ENCODE measurements at places on chromosomes 3 and 15.

GRCh38 chr3:123499322-123499721 is 50.4 kb upstream of the ADCY5 start:
- DNase-seq = no peak

GRCh38 chr15:40343512-40343911 is 2.8 kb upstream of the CCDC9B start:
- DNase-seq = no peak

- no peak for DNase-seq
Observed at GRCh38 chr3:17259685-17260084, 374.9 kb downstream of the PLCL2 start.

- no peak for DNase-seq
Observed at GRCh38 chr15:59042041-59042440, 54.6 kb downstream of the RNF111 start.

DNA sequence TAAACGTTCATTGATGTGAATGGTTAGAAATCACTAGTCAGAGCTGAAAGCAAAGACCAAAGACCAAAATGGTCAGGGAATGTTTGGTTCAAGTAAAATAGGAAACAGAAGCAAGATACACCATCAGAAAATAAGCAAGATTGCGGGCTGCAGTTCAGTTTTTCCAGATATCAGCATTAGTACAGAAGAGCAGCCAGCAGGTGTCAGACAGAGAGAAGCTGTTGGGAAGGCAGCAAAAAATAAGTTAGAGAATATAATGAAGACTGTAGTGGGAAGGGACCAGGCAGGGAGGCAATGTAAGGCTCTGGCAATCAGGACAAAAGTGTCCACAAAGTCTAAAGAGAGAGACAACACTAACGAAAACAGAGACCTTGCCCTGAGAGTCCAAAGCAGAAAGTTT is 639.4 kb upstream of the NAALADL2 start:
- no peak for DNase-seq

GRCh38 chr3:55516392-55517030 is 29.4 kb upstream of the WNT5A start:
- no peak for DNase-seq

DNA sequence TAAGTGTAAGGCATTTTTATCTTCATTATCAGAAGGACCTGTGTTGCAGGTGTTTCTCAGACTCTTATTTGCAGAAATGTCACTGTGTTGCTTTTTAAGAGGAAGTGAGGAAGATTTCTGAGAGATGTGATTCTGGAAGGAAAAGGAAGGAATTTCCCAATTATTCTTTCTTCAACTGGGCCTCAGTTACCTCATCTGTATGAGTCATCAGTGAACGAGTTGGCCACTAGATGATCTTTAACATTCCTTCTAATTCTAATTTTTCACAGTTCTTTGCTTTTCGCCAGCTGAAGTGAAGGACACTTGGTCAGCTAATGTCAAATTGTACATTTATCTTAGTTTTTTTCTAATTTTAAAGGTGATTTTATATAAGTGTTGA is 28.9 kb downstream of the CLEC3B start:
- DNase-seq = no peak

GRCh38 chr15:72034859-72035650 is 82.9 kb downstream of the MYO9A start:
- DNase-seq = no peak

DNA sequence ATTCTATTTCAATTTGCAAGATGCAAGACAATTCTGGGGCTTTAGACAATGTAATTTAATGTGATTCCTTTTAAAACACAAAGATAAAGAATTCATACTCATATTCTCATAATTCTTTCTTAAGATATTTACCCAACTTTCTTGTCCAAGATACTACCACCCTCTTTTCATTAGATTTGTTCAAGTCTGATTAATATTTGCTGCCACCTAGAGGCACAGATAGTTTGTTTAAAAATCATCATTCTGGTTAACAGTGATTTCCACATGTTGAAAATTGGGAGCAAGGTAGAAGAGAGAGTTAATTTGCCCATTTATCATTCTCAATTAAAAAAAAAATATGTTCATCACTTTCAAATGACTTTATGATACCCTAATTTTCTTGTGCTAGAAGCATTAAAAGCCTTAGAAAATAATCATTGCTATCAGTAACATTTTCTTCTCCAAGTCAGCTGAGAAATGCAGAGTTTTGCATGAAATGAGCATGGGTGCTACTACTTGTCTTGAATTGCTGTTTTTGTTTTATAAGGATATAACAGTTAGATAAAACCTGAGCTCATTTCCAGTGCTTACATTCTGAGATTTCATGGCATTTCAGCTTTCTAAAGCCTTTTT is 11.6 kb downstream of the TAMM41 start:
- no peak for DNase-seq

DNA sequence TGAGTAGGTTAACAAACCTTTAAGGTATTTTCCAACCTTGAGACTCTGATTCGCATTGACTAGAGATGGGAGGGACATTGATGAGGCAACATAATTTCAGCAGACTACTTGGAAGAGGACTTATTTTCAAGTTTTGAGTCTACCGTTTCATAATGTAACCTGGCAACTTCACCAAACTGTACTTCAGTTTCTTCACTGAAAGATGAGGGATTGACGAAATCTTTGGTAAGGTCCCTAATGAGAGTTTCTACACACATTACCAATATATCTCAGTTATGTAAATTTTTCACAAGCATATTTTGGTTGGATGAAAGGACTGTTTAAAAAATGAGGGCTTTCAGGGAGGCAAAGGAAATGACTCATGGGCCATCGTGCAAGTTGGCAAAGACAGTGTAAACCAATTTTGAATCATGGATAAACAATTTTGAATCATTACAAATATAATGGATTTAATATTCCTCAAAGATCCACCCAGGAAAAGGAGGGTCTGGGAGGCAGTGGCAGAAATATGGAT is 28.7 kb upstream of the SEMA6D start:
- DNase-seq = no peak

GRCh38 chr3:114809668-114810413 is 337.2 kb downstream of the ZBTB20 start:
- no peak for DNase-seq

- DNase-seq = no peak
Observed at GRCh38 chr3:139906418-139906817, 28.6 kb upstream of the CLSTN2 start.

DNA sequence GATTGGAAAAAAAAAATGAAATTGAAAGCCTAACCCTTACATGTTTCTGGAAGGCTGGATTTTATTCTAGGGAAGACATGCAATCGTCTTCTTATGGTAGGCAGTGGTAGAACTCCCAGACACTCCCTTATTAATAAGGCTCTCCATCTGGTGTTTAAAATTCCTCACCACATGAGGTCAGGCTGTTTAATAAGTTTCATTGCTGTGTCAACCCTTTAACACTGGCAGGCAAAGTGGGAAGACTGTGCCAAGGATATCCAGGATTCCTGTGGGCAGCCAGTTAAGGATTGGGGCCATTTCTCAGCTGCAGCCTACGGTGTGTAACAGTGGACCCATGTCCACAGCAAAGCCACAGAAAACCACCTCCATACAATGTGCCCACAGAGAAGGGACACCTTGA is 225.5 kb upstream of the CHRM5 start:
- no peak for DNase-seq

DNA sequence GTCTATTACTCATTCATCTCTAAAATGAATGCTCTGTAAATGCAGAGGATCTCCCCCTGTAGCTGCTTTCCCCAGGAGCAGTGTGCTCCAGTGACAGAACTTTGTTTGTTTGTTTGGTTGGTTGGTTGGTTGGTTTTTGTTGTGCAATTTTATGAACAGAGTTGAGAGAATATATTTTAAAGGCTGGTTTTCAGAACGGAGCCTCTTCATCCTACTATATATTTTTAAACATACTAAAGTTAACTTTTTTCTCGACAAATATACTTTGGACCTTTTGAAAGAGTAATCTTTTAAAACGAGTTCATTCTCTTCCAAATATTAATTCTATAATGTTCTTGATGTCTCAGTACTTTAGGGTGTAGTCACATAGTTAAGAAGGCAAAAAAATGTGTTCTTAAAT is 20.2 kb downstream of the RYR3 start:
- no peak for DNase-seq

- DNase-seq = no peak
Observed at GRCh38 chr15:25905140-25905539, 42.0 kb upstream of the ATP10A start.

GRCh38 chr3:175749981-175750380 is 890.8 kb downstream of the NAALADL2 start:
- DNase-seq = no peak

DNA sequence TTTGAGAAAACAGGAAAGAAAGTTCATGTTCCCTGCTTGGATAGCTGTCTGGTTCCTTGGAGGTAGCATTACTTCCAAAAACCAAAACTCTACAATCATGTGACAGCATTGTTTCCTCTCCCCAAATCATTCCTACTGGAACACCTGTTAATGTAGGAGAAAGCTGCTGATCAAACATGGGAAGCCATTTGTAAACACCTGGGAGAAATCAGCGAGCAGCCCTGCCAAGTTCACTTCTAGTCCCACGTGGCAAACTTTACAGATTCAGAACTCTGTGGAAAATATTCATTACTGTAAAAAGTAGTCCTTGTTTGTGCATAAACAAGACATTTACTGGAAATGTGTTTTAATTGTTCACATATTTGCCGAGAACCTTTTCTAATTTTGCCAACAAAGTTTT is 275.5 kb upstream of the AZI2 start:
- DNase-seq = no peak

DNA sequence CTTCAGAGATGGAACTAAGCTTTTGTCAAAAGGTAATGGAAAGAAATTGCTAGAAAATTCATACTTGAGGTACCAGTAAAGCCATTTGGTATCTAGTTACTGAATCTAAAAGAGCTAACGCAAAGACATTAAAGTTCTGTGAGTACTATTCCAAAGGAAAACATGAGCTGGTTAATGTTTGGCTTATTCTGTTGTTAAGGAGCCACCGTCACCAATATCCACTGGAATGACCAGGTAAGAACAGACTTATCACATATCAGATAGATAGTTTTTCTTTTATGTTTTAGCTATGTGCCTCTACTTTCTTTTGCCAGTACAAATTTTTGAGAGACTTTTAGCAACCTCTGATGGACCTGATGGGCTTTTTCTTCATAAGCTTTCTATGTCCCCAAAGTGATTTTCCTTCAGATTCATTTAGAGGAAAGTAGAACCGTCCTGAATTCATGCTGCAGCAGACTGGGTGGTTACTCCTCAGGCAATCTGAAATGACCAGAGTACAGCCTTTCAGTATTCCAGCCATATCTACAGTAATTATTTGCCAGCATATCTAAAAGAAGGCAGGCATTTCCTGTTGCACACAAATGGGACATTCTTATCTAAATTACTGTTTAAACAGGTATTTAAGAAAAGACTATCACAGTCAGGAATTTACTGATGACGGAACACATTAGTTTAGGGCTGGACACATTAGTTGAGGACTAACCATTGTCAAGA is 274.1 kb downstream of the MECOM start:
- no peak for DNase-seq

- DNase-seq = no peak
Observed at GRCh38 chr3:90032980-90033641, 925.7 kb downstream of the EPHA3 start.

DNA sequence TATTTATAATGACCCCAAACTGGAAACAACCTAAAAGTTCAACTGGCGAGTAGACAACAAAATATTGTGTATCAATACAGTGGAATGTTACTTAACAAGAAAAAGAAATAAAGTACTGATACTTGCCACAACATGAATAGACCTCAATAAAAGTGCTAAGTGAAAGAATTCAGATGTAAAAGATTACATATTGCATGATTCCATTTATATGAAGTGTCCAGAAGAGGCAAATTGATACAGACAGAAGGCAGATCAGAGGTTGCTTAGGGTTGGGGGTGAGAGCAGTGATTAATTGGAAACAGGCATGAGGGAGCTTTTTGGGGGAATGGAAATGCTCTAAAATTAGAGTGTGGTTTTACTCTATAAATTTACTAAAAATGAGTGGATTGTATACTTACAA is 183.3 kb downstream of the SATB1 start:
- no peak for DNase-seq

GRCh38 chr15:47506329-47507100 is 210.8 kb upstream of the SEMA6D start:
- no peak for DNase-seq

DNA sequence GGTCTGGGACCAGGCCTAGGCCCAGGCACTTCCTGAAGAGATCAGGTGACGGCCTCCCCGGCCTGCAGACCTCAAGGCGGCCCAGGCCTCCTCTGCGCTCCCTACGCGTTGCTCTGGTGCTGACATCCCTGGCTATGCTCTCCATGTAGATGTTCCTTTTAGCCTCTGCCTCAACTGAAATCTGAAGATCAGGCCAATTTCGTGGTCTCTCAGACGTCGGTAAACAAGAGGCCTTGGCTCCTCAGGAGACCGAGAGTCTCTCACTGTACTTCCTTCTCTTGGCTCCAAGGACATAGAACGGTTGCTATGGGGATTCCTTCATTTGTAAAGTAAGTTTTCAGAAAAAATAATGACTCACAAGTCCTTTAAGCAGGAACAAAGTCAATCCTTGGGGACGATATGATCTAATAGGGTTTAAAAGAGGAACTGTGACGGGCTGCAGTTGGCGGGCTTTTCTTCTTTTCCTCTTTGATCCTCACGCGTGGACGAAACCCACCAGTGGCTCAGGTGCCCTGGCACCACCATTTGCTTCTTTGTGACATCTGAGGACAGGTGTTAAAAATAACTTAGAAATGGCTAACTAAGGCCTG is 55.6 kb upstream of the CGNL1 start:
- no peak for DNase-seq

GRCh38 chr3:193735850-193736249 is 142.8 kb downstream of the OPA1 start:
- no peak for DNase-seq

- no peak for DNase-seq
Observed at GRCh38 chr3:14555835-14556234, 15.7 kb upstream of the GRIP2 start.

DNA sequence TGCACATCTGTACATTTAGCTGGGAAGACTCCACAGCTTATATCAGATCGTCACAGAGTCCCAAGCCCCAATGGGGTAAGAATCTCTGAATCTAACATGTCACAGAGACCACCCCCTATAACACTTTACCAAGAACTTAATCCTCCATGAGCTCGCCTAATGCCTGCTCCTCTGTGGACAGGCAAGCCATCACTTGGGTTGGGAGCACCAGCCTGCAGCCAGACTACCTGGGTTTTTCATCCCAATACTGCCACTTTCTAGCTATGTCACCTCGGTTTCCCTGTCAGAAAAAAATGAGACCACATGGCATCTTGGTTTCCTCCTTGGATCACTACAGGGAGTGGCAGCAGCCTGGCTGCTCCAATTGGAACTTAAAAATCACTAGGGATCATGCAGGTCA is 277.9 kb upstream of the TLE3 start:
- DNase-seq = no peak

DNA sequence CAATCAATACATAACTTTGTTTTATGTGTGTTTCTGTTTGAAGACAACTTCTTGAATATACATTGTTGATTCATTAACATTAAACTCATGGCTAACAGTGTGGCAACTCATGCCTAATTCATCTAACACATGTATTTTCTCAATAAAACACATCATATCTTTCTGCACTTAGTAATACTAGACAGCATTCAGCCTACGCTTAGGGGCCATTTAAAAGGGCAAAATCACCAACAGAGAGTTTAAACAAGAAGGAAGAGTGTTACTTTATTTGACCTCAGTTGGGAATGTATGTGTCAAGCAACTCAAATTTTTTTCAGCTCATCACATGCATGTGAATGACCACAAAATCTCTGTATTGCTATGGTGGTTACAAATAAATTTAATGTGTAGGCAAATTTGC is 128.8 kb upstream of the AADACL2 start:
- no peak for DNase-seq

GRCh38 chr3:148075771-148076716 is 621.7 kb upstream of the AGTR1 start:
- DNase-seq = no peak
